SK-N-MC (cell line): ENCODE measurements at places on chromosomes 16 and 17.

DNA sequence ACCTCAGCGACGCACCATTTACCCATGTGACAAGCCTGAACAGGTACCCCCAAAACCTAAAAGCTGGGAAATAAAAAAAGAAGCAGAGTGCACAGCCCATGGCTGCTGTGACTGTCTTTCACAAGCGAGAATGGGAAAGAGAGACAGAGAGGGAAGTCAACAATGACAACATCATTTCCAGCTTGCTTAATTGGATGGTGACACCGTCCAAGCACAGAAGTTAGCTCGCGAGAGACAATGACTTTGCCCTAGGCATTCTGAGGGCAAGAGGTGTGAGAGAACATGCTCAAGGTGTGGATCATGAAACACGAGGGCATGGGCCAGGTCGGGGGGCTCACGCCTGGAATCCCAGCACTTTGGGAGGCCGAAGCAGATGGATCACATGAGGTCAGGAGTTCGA, 19.3 kb upstream of the NSMCE1 start:
- no peak for DNase-seq

- no peak for DNase-seq
Observed at GRCh38 chr17:78962345-78962983, 17.3 kb downstream of the LGALS3BP start.

DNA sequence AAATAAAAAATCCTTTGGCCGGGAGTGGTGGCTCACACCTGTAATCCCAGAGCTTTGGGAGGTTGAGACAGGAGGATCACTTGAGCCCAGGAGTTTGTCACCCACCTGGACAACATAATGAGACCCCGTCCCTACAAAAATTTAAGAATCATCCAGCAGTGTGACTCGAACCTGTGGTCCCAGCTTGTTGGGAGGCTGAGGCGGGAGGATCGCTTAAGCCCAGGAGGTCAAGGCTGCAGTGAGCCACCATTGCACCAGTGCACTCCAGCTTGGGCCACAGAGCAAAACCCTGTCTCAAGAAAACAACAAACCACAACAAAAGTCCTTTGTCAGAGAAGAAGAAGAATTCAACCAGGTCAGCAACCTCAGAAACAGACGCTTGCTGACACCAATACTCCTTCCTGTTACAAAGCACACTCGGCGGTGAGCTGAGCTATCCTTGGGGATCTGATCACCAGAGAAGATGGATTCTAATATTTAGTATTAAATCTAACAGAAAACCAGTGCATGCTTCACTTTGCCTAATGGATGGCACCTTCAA, 12.9 kb upstream of the PVALEF start:
- DNase-seq, result no peak

GRCh38 chr17:30921544-30922196, at the start of gene ADAP2:
Gene ADAP2, plus strand, starts transcription at chr17:30921945. Its CDS starts 70 bp downstream, at chr17:30922015.
- DNase-seq, result no peak

GRCh38 chr17:43779145-43780125, 658 bp upstream of the DUSP3 start:
- no peak for DNase-seq

DNA sequence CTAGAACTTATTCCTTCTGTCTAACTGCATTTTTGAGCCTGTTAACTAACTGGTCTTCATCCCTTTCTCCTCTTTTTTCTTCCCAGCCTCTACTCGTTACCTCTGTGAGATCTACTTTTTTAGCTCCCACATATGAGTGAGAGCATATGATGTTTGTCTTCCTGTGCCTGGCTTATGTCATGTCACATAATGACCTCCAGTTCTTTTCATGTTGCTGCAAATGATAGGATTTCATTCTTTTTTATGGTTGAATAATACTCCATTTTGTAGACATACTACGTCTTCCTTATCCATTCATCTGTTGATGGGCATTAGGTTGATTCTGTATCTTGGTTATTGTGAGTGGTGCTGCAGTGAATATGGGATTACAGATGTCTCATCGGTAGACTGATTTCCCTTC, 184.7 kb downstream of the PRKCA start:
- no peak for DNase-seq

- DNase-seq, result no peak
Observed at GRCh38 chr17:28216528-28216927, 102.5 kb upstream of the TMEM97 start.

GRCh38 chr16:24635900-24636610, 93.4 kb upstream of the TNRC6A start:
- DNase-seq, result peak; percentile 99

GRCh38 chr16:80298676-80299075, 242.1 kb upstream of the DYNLRB2 start:
- DNase-seq, result no peak

GRCh38 chr17:31281061-31281460, 16.0 kb downstream of the OMG start:
- no peak for DNase-seq

- DNase-seq, result no peak
Observed at GRCh38 chr17:40105861-40106759, 5.7 kb upstream of the NR1D1 start.

DNA sequence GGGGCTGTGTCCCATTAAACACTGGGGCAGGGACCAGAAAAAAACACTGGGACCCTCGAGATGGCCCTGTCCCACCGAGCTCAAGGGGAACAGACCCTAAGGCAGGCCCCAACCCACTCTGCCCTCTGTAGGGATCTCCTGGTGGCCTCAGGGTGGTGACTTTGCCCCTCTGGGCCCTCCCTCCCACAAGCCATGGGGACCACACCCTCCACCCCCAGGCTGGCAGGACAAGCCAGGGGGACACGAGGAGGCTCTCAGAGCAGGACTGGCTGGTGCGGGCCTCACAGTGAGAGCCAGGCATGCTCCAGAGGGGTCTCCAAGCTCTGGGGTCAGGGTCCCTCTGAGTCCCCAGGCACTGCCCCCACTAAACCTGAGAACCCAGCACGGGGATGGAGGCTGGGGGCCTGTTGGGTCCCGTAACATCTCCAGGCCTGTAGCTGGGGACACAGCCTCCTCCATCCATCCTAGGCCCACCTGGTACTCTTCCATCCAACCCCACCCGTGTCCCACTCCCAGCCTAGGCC, 14.5 kb upstream of the SRRM2 start:
- no peak for DNase-seq

DNA sequence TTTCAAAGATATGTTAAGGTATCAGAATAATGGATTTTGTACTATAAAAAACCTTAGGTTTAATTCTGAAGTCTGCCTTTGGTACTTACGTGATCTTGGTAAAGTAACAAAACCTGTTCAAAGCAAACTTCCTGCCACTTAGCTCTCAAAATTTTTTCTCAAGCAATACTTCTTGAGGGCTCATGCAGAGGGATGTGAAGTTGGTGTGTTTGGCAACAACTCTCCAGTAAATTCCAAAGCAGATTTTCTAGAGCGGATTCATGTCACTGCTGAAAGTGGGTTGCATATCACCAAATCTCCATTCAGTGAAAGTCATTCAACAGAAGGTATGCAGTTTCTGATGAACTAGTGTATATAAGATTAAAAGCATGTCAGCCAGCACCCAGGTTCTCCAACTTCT, 856.7 kb downstream of the CDH8 start:
- DNase-seq, result no peak

- no peak for DNase-seq
Observed at GRCh38 chr16:7746941-7747340, 414.3 kb downstream of the RBFOX1 start.

DNA sequence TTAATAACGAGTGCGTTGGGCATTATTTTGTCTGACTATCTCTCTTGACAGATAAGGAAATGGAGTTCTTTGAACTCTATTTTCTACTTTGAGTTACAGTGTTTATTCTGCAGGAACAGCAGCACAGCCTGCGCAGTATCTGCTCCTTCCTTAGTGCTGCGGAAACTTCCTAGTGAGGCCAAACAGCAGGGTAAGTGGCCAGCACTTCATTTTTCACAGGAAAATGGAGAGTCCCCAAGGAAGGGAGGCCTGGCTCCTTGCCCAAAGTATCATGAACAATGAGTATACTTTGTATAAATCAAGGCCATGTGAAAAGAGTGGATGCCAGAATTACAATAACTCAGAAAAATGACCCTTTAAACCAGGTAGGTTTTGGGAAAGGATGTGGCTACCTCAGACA, 140.6 kb downstream of the VPS53 start:
- no peak for DNase-seq

GRCh38 chr17:28891201-28891600, 6.3 kb downstream of the FLOT2 start:
- DNase-seq, result no peak

GRCh38 chr16:25691519-25692091, at the start of gene HS3ST4:
Gene HS3ST4, plus strand, starts transcription at chr16:25691959.
- no peak for DNase-seq

DNA sequence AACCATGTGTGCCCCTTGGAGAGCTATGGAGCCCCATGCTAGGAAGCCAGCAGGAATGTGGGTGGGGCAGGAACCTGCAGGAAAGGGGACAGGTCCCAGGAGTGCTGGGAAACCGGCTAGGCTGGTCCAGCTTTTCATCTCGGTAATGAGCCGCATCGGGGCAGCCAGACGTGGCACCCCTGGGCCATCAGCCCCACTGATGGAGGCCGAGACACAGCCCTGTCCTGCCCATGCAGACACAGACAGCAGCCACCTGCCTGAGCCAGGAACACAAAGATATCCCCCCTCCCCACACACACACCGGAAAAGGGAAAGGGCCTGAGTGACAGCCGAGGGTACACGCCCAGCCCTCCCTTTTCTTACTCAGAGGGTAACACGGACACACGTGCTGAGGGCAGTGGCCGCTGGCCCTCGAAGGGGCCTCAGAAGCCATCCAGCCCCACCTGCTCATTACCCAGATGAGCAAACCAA, 18.1 kb downstream of the PPL start:
- no peak for DNase-seq

- DNase-seq, result no peak
Observed at GRCh38 chr17:80919331-80920311, 72.0 kb upstream of the CHMP6 start.

DNA sequence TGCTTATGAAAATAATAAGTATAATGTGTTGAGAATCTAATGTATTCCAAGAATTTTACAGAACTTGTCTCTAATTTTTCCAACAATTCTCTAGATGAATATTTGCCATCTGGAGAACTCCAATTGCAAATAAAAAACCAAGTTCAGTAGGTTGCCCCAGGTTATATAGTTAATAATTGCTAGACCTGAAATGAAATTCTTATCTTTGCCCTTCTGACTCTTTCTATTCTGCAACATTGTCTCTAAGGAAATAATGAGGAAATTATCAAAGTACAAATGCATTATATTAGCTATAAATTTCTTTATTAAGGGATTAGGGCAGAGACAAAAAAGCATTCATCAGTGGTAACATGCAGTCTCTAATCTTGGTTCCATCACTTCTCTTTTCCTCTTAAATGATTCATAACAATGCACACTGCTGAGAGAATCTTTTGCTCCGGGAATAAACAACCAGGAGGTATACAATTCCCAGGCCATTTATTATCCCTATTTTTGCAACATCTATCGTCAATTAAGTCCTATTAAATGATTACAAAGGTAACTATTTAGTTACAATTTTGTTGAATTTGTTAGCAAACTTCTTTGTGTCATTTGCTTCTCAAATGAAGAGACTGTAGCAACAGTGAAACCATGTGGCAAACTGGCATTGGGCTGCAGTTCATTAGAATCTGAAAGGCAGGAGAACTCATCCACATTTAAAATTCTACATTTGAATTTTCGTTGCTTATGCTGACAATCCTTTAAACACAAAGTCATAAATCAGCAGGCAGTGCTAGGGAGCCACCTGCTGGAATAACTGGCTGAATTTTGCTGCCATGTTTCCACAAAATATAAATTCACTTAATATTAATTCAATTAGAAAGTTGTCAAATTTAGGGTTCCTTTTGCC, 349.6 kb downstream of the KIF2B start:
- peak; percentile 2 for DNase-seq

GRCh38 chr16:19717741-19718623, at the start of the genes IQCK and KNOP1:
Gene IQCK, plus strand, starts transcription at chr16:19718271. Its CDS starts 36 bp downstream, at chr16:19718307.
Gene KNOP1, minus strand, starts transcription at chr16:19718227. Its CDS starts 3,192 bp downstream, at chr16:19715035.
- DNase-seq, result no peak

- no peak for DNase-seq
Observed at GRCh38 chr17:66578781-66579489, 256.0 kb upstream of the CACNG5 start.

DNA sequence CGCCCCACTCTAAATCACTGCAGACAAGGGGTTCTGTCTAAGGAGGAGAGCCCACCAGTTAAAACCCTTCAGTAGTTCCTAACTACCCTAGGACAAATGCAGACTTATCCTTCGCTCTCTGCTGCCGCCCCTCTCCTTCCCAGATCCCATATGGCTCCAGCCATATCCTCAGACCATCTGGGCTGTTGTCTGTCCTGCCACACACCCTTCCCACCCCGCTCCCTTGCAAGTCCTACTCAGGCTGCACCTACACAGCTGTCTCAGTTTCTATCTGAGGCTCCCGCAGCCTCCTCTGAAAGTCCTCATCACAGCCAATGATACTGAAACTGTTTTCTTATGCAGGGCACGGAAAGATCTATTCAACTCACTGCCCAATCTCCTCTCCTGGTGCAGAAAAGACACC, 720 bp upstream of the BCKDK start:
- DNase-seq, result no peak
